ENCODE measurements at places on chromosomes 6 and 20.

GRCh38 chr6:41037107-41037900 lies 1.7 kb downstream of the UNC5CL start:
- DNase-seq, result no peak

DNA sequence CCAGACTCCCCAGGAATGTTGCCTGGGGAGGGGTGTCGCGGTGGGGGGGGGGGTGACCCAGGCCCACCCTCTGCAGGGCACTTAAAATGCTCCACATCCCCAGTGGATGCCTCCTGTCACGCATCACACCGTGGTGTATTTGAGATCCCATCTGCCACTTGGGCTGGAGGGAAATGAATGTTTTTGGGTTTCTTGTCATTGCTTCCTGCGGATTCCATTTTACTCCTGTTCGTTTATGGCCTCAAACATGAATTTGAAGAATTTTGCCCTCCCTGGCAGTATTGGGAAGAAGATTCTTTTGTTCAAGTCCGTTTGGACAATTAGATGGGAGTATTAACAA lies 544 bp upstream of the KHDC1 start:
- no peak for DNase-seq

DNA sequence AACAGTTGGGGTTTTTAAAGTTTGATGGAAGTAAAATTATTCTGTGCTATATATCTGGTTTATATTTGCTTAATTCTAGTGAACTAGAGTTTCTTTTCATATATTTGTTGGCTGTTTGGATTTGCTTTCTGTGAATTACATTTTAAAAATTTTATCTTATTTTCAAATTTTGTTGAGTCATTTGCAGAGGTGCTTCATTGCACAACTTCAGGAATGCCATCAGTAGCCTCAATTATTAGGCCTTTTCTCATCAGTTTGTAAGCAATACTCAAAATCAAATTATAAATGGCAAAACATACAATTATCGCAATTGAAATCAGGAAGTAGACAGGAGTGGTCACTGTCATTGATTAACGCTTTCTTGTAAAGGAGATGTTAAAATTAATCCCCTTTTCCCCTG lies 96.9 kb downstream of the UBE3D start:
- no peak for DNase-seq

GRCh38 chr20:44131704-44132103 lies 55.3 kb downstream of the JPH2 start:
- DNase-seq, result no peak

- DNase-seq, result no peak
Measured at GRCh38 chr6:94005835-94006234, 586.5 kb upstream of the EPHA7 start.

DNA sequence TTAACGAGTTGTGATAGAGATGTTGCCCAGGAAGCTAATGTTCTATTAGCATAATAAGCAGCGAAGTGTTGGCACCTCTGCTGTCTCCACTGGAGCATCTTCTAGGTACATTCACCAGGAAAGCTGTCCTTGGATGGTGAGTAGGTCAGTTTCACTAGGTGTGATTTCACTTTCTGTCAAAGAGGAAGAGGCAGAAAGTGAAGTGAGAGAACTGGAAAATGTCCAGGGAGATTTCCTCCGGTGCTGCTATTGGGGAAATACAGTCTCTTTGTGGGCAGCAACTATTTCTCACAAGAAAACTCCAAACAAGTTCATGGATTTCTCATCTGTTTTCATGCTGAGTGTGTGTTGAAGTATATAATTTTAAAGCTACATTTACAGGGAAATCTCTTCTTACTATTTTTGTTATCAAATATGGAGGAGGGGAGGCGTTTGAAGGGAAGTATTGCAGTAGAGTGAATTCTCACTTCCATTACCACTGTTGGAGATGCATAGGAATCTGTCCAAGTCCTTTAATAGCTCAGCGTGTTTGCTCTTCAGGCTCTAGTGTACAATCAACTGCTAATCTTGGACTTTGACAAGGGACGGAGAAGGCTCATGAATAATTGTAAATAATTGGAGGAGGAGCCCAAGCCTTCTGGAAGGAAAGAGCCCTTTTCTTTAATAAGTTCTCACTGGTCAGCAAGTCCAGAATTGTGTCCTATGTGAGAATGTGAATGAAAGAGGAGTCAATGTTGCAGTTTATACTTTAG lies 16.1 kb upstream of the TSBP1 start:
- no peak for DNase-seq

- DNase-seq, result no peak
Measured at GRCh38 chr6:52577778-52578463, 1.1 kb upstream of the TRAM2 start.

GRCh38 chr6:7765575-7766325 lies 39.9 kb downstream of the BMP6 start:
- no peak for DNase-seq

- no peak for DNase-seq
Measured at GRCh38 chr6:113050010-113050858, 703.1 kb downstream of the RFPL4B start.
